Choroid plexus epithelial cell (primary cell): ENCODE measurements at places on chromosomes 4 and X.
A peak's percentile ranks its signal among the peaks of the same experiment; 100 is the strongest.

DNA sequence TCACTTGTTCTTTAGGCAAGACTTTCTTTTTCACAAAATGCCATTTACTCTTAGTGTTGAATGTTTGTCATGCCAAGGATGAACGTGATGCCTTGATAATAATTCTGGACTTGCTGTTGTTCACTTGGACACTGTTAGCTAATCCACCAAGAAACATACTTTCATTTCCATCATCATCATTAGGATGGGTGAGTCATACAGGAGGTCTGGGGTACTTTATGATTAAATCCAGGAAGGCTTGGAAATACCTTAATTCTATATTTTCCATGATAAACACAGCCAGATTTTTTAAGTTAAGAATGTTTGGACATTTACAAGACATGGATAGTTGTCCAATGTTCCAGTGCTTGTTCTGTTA is 260.7 kb upstream of the GIMD1 start:
- peak; percentile 13 for DNase-seq

- no peak for DNase-seq
Observed at GRCh38 chr4:89400287-89401035, 92.9 kb upstream of the GPRIN3 start.

DNA sequence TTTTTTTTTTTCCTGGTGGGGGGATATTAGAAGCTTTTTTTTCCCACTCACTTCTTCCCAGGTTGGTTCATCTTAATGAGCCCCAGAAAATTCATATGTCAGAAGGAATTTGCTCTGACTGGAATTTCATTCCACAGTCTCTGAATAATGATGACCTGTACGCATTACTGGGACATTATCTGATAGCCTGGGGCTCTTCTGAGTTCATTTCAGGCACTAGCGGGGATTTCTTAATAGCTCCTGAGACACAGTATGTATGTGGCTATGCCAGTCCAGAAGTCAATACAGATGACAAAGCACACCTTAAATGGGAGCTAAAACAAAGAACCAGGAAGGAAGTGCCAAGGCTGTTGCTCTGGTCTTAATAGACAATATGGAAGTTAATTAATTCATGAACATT is 295.2 kb upstream of the IGFBP7 start:
- DNase-seq: no peak

DNA sequence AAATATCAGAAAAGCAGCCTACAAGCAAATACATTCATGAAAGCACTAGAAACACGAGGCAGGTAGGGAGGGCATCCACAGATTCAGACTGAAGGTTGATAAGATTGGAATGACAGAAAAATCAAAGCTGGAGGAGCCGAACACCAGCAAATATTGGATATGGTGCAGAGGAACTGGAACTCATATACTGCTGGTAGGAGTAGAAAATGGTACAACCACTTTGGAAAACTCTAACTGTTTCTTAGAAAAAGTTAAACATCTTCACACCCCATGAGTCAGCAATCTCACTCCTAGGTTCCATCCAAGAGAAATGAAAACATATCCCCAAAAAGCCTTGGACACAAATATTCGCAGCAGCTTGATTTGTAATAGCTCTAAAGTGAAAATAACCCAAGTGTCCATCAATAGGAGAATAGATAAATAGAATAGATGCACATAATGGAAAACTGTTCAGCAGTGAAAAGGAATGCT is 27.1 kb downstream of the CD99L2 start:
- no peak for DNase-seq

DNA sequence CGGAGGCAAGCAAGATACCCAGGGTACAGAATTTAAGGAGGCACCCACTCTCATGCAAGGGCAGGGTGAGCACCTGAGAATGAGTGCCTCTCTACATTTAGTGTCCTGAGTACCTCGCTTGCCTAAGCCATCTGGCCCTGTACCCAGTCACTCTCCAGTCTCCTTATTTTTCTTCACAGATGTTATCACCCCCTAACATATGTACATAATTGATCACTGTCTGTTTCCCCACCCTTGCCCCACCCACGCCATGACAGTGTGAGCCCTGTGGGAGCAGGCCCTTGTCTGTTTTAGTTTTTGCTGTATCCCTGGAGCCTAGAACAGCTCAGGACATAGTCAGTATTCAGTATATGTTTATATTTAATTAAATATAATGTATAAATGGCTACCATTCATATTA is 113.6 kb downstream of the SPRY1 start:
- DNase-seq: no peak

DNA sequence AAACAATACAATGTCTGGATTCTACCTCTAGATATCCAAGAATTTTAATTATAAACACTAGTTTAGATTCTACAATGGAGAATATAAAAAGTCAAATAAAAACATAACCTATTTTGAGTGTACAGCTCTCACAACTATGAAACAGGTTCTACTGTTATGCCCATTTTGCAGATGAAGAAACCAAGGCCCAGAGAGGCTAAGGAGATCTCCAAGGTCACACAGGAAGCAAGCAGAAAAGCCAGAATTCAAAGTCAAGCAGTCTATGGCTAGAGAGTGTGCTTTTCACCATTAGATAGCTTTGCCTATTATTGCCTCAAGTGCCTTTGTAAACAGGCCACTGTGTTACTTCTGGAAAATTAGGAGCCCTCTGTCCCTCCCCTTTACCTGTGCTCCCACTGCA is 7.3 kb downstream of the TAPT1 start:
- DNase-seq: no peak

DNA sequence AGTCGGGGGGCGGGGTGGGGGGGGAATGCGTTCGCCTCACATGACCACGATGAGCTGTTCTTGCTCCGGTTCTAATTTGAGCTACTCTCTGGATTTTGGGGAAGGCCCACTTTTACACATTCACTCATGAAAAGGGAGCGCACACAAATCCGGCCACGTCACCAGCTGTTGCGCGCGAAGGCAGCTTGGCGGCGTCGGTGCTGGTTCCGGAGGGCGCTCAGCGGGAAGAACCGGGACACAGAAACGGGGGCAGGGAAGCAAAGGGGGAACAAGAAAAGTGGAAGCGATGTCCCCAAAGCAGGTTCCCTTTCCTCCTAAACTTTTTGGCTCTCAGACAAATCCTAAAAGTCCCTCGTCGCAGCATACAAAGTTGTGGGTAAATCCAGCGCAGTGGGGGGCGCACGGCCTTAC is 605 bp downstream of the ANXA5 start:
- DNase-seq: peak; percentile 87

GRCh38 chr4:11497212-11497806 is 68.6 kb upstream of the HS3ST1 start:
- DNase-seq: no peak

- peak; percentile 72 for DNase-seq
Observed at GRCh38 chr4:139171876-139172691, 4.9 kb downstream of the ELF2 start.

GRCh38 chr4:189355590-189355989 is 585.1 kb upstream of the FRG1 start:
- DNase-seq: no peak

DNA sequence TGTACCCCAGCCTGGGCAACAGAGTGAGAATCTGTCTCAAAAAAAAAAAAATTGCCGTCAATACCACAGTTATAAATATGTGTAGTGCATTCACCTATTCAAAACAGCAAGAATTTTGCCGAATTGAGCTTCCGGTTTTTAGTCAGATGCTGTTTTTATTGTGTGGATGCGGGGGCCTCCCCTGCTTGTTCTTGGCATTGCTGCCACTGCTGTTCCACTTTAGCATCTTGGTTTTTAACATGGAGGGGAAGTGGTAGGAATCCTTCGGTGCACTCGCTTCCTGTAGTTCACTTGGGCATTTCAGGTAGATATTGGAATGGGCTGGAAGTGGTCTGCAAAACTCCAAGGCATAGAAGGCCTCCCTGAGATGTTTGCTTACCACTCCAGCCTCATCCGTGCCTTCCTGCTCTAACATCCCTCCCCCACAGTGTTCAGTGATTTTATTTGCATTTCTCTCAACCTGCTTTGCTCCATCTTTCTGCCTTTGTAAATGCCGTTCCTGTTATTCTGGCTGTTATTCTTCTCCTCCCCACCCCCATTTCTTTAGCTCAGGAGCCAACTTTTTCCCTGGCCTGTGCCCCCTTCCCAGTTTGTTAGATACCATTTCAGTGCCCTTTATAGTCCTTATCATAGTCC is 25.5 kb downstream of the MOB1B start:
- no peak for DNase-seq

GRCh38 chr4:80092847-80093246 is 19.8 kb upstream of the ANTXR2 start:
- no peak for DNase-seq

DNA sequence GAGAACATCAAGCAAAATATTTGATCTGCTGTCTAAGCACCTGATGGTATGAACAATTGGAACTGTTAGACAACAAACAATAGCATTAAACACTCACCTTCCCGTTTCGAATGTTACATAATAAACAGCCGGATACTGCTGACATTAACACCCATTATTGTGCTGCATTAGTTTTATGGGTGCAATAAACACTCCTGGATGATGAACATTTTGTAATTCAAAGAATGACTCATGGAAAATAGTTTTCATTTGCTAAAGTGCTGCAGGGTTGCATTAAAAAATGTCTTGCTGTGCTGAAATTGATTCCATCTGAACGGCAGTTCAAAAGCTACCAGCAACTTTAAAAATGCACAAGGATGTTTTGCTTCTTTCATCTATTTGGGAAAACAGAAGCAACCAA is 100.8 kb upstream of the SORBS2 start:
- peak; percentile 70 for DNase-seq

- DNase-seq: peak; percentile 24
Observed at GRCh38 chr4:114807759-114808404, 209.3 kb downstream of the UGT8 start.

DNA sequence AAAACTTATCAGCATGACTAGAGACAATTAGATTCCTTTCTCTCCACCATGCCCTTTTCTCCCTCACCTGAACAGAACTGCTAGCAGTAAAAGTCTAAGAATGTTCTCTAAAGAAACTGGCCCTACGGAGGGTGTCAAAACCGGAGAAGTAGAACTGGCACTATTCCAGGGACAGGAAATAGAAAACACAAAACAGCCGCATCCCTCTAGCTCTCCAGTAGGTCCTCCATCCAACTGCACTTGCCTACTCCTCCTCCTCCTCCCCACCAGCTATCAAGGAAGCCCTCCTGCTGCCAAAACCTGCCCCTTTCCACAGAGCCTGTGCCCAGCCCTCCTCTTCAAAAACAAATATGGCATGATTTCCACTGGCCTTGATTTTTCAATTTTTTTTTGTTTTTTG is 28.4 kb downstream of the FUNDC1 start:
- peak; percentile 5 for DNase-seq

- no peak for DNase-seq
Observed at GRCh38 chr4:5527211-5527610, 181.1 kb downstream of the EVC2 start.

DNA sequence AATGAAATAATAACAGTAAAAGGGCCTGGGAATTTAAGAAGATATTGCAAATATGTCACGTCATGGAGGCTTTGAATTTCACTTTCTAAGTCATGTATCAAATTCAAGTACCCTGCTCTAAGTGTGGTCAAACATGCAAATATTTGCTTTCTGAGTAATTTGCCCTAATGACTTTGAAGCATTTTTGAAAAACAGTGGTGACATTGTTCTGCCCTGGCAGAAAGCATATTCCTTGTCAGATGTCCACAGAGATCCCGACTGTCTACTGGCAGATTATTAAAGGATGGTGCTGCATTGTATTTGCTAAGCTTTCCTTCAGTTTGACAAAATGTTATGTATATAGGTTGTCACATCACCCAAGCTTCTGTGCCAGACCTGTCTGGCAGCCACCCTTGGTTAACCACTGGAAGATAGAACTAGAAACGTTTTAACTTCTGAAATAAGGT is 92.5 kb downstream of the ANK2 start:
- peak; percentile 73 for DNase-seq
